ENCODE measurements at places on chromosomes 2 and 18. TPM values are rescaled to one million over a fixed set of nuclear protein-coding genes. Genes with fewer than 3 reads are reported as not detected.

DNA sequence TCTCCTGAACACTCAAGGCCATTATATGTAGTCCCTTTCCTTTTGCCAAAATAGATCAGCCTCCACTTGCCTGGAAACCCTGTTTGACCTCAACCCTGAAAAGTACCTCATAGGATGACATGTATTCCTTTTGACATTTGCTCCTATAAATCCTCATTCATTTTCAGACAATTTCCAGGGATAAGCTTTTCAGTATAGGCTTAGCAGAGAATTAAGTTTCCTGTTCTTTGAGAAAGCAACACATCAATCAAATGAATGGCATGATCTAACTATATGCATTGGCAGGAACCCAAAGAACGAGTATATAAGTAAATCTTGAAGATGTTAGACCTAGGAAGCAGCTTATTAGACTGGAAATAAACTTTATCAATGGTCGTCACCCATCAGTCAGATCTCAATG is 483.0 kb downstream of the CCDC85A start:
- no peaks in the 10 kb centered on the region for H3K4me1 ChIP-seq
- H3K27me3 ChIP-seq: no peaks in the 10 kb centered on the region
- peaks cover 4% of the 10 kb centered on the region for H3K36me3 ChIP-seq
- no peak for DNase-seq
- H3K27ac ChIP-seq: no peak overlapping the region
- no peak overlapping the region for H3K4me3 ChIP-seq

Gene ITGA4
- total RNA-seq: 210 TPM

- H3K27ac ChIP-seq: no peak overlapping the region
- H3K36me3 ChIP-seq: no peaks in the 10 kb centered on the region
- DNase-seq: no peak
- H3K27me3 ChIP-seq: no peaks in the 10 kb centered on the region
- no peak overlapping the region for H3K4me3 ChIP-seq
Observed at GRCh38 chr2:219831957-219832356, 204.5 kb downstream of the SLC4A3 start.

DNA sequence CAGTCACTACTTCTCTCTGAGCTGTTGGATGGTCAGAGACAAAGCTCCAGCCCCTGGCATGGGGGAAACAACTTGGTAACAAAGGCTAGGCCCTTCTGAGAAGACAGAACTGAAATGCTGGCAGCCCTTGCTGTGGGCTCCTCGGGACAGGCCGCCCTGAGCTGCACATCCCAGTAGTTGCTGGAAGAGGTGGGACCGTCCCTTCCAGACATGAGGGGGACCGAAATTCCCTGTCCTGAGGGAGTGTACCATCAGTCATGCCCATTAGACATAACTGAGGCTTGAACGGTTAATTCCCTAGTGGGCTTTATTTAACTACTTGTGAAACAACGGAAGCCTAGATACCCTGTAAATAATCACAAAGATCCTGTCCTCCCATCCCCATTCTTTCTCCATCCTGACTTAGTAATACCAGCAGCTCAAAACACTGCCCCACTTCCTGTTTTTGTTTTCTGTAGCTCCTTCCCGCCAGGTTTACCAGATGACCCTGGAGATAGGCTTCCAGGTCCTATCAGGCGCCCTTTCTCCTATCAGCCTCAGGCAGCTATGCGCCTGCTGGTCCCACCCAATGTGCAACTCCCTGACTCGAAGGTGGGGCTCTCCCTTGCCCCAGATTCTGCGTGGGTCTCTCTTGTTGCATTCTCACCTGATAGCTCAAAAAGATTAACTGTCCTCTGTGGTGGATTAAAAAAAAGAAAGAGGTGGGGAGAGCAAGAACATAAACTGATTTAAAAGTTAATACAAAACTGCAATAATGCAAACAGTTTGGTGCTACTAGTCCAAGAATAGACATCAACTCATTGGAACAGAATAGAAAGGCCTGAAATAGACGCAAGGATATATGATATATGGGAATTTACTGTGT is 37.0 kb upstream of the NT5DC4 start:
- H3K27ac ChIP-seq: no peak overlapping the region
- H3K36me3 ChIP-seq: peaks cover 2% of the 10 kb centered on the region
- no peak overlapping the region for H3K4me3 ChIP-seq
- H3K4me1 ChIP-seq: no peaks in the 10 kb centered on the region
- no peak for DNase-seq
- no peaks in the 10 kb centered on the region for H3K27me3 ChIP-seq

DNA sequence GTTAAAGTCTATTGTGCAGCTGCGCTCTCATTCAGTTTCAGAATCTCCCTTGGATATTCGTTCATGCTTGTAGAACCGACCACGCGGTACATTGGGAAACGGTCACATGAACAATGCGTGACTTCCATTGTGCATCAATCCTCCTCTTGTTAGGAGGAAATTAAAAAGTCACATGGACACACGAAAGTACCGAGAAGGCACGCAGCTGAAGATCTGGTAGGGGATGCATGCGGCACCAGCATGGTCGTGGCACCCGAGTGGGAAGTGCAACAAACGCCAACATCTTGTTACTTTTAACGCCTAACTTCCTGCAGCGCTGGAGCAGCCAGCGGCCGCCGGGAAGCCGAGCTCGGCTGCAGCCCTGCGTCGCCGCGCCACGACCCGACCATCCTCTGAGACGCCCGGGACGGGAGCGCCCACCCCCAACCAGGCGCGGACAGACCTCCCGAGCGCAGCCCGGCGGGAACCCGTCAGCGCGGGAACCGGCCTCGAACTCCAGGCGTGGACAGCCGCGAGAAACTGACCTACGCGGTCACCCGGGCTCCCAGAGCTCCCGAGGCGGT is 412 bp downstream of the OSBPL1A start:
- peak overlapping the region; percentile 46 for H3K27ac ChIP-seq
- H3K4me1 ChIP-seq: peaks cover 11% of the 10 kb centered on the region
- H3K4me3 ChIP-seq: peak overlapping the region; percentile 86
- no peaks in the 10 kb centered on the region for H3K36me3 ChIP-seq

GRCh38 chr18:11066038-11066437 is 83.3 kb downstream of the PIEZO2 start:
- no peaks in the 10 kb centered on the region for H3K4me1 ChIP-seq
- H3K27ac ChIP-seq: no peak overlapping the region
- H3K4me3 ChIP-seq: no peak overlapping the region
- no peaks in the 10 kb centered on the region for H3K36me3 ChIP-seq

DNA sequence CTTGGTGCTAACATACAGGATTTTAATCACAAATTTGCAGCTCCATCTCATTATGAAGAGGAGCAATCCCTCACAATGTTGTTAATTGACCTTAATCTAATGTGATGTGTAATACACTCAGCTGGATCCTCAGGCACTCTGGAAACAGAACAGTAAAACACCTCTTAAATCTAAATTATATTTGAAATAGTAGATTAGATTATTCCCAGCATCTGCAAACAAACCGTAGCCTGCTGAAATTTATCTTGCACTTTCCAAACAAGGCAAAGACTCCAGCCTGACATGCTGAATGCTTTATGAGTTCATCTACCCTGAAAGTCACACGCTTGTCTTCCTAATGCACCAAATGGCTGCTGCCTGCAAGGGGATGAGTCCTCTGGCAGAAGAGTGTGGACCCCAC is 402.3 kb upstream of the GYPC start:
- DNase-seq: no peak
- H3K27me3 ChIP-seq: peaks cover 2% of the 10 kb centered on the region
- H3K4me1 ChIP-seq: no peaks in the 10 kb centered on the region
- no peak overlapping the region for H3K27ac ChIP-seq
- no peak overlapping the region for H3K4me3 ChIP-seq

GRCh38 chr2:151844211-151844896 is 16.1 kb upstream of the ARL5A start:
- no peak for DNase-seq
- H3K4me1 ChIP-seq: no peaks in the 10 kb centered on the region
- no peaks in the 10 kb centered on the region for H3K27me3 ChIP-seq
- H3K27ac ChIP-seq: no peak overlapping the region

DNA sequence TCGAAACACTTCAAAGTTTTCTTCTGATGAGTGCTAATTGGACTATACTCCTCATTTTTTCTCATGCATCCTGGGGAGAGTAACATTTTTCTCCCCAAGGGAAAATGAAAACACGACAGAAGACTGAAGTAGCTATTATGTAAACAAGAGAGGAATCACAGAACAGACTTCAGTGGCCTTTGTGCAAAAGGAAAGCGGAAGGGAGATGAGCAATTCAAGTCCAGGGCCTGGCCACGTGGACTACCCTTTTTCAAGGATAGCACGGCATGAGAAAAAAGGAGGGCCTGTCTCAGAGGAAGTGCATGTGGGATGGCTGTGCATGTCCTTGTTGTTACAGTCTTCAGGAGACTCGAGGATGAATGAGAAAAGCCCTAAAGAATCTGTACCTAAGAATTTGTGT is 43.8 kb upstream of the KCNE4 start:
- no peak for DNase-seq

Gene PER2
- 10.3 TPM for total RNA-seq

DNA sequence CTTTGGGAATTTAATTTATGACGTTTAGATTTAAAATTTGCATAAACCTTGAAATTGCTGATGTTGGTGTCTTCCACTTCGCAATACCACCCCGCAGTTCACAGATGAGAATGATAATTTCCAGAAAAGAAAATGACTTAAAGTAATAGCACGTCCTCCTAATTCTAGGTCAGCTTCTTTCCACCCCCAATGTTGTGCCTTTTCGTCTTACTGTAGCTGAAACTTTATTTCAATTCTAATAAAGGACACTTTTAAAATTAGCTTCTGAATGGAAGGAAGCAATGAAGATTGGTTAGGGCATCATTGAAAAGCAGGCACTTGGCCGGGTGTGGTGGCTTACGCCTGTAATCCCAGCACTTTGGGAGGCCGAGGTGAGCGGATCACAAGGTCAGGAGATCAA is 107.4 kb downstream of the MYCN start:
- H3K27ac ChIP-seq: no peak overlapping the region
- H3K27me3 ChIP-seq: peaks cover 4% of the 10 kb centered on the region
- no peak for DNase-seq
- H3K36me3 ChIP-seq: no peaks in the 10 kb centered on the region

Gene ALPP
- total RNA-seq: not detected

Gene WNT6
- total RNA-seq: not detected

Gene GATA6
- 0.13 TPM for total RNA-seq

Gene CDH19
- total RNA-seq: not detected

DNA sequence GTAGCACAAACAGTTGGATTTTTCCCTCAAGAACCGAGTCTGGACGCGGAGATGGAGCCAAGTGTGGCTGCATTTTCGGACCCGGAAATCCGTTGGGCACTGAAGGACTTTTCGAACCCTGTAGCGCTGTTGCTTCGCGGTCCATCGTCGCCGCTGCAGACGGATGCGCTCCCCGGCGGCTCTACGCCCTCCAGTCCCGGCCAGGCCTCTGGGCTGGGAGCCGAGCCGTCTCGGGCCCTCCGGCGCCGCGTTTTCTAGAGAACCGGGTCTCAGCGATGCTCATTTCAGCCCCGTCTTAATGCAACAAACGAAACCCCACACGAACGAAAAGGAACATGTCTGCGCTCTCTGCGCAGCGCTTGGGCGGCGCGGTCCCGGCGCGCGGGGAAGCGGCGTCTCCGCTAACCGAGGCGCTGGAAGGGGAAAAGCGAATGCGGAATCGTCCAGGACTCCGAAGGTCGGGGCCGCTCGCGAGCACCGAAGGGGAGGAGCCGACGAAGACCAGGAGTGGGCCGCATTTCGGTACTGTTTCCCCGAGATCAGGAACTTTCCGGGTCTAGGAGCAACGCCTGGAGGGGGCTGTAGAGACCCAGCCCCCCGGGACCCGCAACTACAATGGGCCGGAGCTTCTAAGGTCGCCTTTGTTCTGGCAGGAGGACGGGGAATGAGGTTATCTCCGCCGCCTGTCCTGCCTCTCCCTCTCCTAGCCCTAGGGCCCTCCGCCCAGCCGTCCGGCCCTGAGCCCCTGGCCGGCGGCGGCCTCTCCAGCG is 3.2 kb downstream of the EMX1 start:
- peaks cover 9% of the 10 kb centered on the region for H3K4me1 ChIP-seq
- peaks cover 83% of the 10 kb centered on the region for H3K27me3 ChIP-seq
- H3K4me3 ChIP-seq: peak overlapping the region; percentile 45
- DNase-seq: no peak

Data from naive thymus-derived CD8-positive, alpha-beta T cell (primary cell).